Naive thymus-derived CD4-positive, alpha-beta T cell (primary cell): ENCODE measurements at places on chromosomes 4 and X. TPM values are rescaled to one million over a fixed set of nuclear protein-coding genes. Genes with fewer than 3 reads are reported as not detected.

KLKB1 gene
- 0.26 TPM for polyA plus RNA-seq

DNA sequence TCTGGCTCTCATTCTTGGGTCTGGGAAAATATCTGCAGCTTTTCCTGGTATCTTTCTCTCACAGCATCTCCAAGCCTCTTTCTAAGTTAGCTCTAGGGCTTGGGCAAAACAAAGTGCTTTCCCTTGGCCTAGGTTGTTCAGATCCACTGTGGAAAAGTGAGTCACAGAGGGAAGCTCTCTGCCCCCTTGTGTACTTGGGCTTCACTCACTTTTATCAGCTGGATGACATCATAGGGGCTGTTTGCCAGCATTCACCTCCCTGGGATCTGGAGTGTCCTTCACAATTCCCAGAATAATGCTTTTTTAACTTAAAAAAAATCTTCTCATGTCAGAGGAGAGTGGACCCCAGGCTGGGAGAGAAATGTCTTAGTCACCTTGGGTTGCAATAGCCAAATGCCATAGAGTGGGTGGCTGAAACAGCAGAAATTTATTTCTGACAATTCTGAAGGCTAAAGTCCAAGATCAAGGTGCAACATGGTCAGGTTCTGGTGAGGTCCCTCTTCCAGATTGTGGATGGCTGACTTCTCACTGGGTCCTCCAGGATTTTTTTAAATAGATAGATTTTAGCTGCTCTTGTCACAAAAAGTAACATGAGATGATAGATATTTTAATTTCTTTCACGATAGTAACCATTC lies 247.8 kb downstream of the SH2D1A start:
- no peak overlapping the region for H3K27ac ChIP-seq
- H3K27me3 ChIP-seq: no peaks in the 10 kb centered on the region
- H3K4me3 ChIP-seq: no peak overlapping the region
- H3K36me3 ChIP-seq: no peaks in the 10 kb centered on the region

NAP1L3 gene
- polyA plus RNA-seq: 4.4 TPM

EVC gene
- not detected for polyA plus RNA-seq

GRCh38 chrX:150790021-150790420 lies 96.8 kb downstream of the MTMR1 start:
- no peaks in the 10 kb centered on the region for H3K4me1 ChIP-seq
- H3K36me3 ChIP-seq: no peaks in the 10 kb centered on the region
- no peaks in the 10 kb centered on the region for H3K27me3 ChIP-seq
